ENCODE measurements at places on chromosomes 7 and 10. TPM values are rescaled to one million over a fixed set of nuclear protein-coding genes. Genes with fewer than 3 reads are reported as not detected.

GRCh38 chr7:16609842-16610450 is 35.6 kb downstream of the ANKMY2 start:
- no peak for DNase-seq

- no peak for DNase-seq
These were observed 280.0 kb downstream of the DGKB start for GRCh38 chr7:14622559-14622958.

EGFR gene
- 125 TPM for total RNA-seq

DNA sequence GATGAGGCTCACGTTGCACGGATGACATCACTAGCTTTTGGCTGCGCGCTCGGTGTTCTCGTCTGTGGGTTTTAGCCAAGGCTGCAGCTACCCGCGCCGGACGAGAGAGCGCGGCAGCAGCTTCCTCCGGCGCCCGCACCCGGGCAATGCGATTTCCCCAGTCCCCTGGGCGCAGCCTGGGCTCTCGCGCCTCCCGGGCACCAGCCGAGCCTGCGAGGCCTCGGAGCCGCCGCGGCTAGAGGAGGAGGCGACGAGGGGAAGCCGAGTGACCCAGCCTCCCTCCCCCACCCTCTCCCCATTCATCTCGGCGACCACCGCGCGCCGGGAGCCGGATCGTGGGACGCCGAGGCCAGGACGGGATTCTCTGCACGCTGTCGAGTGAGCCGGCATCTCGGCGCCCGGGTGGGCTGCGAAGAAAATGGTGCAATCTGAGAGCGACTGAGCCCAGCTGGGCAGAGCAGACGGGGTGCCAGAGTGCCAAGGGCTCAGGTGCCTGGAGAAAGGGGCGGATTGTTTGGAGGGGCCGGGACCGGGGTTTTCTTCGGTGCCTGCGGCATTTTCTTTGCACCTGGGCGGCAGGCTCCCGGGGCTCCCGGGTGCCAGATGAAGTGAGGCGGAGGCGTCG is 1.2 kb upstream of the TMEM178B start:
- peak; percentile 63 for DNase-seq

- no peak for DNase-seq
These were observed 713 bp downstream of the IMMP2L start for GRCh38 chr7:111561654-111561903.

SPDYE8 gene
- total RNA-seq, result not detected

DNA sequence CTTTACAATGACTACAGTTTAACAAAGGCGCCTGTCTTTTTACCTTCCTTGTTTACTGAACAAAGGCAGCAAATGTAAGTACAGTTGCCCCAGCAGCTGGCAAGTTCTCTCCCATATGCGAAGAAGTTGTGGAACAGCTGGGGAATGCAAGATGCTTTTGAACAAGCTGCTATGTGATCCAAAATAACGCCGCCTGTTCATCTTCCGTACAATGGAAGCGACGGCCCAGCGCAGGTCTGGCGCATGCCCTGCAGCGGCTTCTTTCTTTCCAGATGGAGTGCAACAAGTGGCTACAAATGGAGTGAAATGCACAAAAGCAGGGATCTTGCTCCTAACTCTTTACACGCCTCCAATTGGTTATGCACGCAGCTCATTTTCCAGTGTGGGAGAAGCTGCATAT is 97.0 kb upstream of the SVIL start:
- no peak for DNase-seq

DNA sequence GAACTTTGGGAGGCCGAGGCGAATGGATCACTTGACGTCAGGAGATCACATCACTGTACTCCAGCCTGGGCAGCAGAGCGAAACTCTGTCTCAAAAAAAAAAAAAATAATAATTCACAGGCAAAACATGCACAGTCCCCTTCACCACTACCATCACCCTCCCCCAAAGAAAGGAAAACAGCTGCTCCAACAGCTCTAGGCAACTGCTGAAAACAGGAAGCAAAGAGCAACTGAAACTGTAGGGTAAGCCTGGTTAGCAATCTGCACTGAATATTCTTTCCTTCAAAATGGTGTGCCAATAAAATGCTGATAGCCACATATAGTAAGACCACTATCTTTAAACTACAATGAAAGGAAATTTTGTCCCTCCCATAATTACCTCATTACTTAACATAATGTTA is 11.8 kb downstream of the NT5C2 start:
- DNase-seq, result no peak

DNA sequence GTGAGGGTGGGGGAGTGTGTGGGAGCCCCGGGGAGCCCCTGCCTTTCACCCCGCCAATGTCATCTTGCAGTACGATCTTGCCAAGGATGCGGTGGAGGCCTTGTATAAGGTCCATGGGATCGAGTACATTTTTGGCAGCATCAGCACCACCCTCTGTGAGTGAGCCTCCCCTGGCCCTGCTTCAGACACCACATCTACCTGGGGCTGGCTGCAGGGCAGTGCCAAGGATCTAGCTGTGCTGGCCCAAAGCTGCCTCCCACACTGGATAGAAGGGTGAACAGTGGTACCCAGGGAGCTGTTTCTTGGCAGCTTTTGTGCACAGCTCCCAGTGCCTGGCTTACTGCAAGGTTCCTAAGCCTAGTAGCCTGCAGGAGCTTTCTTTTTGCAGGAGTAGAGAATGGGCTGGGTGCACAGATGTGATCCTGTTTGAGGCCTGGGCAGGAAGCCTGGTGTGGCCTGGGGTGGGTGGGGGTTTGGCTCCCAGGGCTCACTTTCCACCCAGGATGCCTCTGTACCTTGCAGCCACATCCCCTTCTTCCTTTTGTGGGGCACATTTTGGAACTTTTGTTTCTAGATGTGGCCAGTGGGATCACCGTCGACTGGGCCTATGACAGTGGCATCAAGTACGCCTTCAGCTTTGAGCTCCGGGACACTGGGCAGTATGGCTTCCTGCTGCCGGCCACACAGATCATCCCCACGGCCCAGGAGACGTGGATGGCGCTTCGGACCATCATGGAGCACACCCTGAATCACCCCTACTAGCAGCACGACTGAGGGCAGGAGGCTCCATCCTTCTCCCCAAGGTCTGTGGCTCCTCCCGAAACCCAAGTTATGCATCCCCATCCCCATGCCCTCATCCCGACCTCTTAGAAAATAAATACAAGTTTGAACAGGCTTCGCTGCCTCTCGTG is 12.2 kb upstream of the CPA1 start:
- DNase-seq, result no peak

GRCh38 chr7:45130910-45131309 is 19.4 kb upstream of the TBRG4 start:
- DNase-seq, result no peak

DNA sequence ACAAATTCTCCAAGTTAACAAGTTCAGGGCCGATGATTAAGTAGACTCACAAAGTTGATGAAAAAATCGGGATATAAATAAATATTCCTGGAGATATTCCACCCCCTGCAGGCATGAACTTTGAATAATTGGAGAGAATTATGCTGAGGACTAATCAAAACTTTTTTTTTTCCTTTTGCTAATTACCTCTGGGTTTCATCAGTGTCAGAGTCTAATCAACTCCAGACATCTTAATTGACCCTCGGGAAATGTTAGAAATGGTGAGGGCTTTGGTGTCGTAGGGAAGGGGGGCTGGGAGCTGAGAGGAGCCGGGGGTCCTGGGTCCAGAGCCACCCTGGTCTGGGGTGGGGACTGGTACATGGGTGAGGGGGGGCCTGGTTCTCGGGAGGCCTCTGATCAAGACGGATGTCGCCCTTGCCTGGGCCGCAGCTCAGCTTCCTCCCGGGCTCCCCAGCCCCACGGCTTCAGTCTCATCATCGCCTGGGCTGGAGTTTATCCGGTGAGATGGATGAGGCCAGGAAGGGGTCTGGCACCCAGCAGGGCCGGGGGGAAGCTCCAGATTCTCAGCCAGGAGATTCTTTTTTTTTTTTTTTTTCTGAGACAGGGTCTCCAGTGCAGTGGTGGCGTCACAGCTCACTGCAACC is 30.4 kb upstream of the ELFN1 start:
- DNase-seq, result no peak

SNX13 gene
- 65.4 TPM for total RNA-seq

DNA sequence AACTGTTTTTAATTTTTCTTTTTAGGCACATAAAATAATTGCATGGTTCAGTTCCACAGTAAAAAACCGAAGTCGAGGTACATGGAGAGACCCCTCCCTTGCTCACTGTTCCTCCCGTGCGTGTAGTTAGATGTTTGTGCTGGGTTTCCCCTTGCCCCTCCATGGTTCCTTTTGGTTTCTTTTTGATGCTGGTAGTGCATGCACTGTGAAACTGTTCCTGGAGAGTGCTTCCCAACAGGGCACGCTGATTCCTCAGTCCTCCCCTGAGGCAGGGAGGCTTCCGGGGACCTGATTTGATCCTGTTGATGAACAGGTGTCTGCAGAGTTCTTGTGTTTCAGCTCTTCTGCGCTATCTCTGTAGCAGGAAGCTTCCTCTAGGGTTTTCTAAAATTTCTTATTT is 69.5 kb downstream of the ADCY1 start:
- no peak for DNase-seq

Measured in sciatic nerve (tissue), 2 donors.